Upper lobe of left lung (tissue), 6 donors: ENCODE measurements at places on chromosomes 12 and 14.

DNA sequence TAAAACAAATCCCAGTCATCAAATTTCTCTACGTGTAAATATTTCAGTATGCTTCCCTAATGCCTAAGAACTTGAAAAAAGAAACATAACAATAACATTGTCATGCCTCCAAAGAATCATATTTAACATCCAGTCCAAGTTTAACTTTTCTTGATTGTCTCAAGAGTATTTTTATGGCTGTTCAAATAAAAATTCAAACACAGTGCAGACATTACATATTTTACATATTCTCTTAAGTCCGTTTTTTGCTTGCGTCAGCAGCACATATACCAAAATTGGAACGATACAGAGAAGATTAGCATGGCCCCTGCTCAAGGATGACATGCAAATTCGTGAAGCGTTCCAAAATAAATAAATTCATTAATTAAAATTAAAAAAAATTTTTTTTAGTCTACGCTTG, 23.3 kb upstream of the EEA1 start:
- no peak for DNase-seq

- DNase-seq, result no peak
These were observed 46.3 kb downstream of the ADGRD1 start for GRCh38 chr12:131000000-131000486.

DNA sequence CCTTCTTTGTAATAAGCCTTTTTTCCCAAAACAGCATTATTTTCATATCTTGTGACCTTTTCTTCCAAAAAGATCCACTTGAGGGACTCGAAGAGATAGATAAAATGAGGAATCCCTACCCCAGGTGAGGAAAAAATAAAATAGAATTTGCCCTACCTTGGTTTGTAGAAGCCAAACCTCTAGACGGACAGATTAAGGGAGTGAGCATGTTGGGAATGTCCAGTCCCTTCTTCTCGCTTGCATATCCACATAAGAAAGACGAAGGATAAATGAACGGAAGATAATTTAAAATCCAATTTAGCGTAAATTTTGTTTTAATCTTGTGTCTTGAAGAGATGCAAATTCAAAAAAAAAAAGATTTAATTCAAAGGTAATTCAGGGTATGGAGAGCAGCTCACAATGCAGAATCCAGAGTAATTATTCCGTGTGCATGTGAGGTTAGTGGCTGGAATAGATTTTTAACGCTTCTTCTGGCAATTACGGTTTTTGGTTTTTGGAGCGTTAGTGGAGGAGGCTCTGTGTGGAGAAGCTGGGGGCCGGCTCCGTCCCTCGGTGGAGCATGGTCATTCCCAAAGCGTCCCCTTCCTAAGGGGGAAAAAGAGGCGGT, 1.5 kb downstream of the GRIN2B start:
- DNase-seq, result no peak

- DNase-seq, result no peak
These were observed 138.7 kb downstream of the MED13L start for GRCh38 chr12:116138781-116139180.

DNA sequence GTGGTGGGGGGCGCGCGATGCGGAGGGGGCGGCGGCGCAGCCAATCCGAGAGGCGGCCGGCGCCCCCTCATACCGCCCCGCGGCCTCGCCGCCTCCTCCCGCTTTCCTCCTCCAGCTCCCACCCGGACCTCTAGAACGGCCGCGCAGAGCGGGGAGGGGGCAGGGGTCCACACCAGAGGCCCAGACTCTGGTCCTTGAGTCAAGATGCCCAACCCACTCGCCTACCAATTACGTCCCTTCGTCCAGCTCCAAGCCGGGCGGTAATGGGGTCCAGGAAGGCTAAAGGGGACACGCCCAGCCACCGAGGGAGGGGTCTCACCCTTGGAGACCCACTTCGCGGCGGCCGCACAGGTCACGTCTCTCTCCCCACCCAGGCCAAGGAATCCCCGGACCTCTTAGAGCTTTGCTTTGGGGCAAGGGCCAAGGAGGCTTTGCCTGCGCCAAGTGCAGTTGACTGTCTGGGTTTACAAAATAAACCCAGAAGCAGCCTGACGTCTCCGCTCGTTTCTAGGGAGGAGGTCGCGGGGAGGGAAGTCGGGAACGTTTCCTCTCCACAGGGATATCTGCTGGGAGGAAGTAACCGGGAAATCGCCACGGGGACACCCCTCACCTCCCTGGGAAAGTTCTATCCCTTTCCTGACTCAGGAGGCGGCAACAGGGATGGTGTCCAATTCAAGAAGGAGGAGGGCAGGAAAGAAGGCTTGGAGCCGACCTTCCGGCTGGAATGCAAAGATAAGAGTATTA, 394 bp upstream of the AMIGO2 start:
- peak; percentile 52 for DNase-seq

DNA sequence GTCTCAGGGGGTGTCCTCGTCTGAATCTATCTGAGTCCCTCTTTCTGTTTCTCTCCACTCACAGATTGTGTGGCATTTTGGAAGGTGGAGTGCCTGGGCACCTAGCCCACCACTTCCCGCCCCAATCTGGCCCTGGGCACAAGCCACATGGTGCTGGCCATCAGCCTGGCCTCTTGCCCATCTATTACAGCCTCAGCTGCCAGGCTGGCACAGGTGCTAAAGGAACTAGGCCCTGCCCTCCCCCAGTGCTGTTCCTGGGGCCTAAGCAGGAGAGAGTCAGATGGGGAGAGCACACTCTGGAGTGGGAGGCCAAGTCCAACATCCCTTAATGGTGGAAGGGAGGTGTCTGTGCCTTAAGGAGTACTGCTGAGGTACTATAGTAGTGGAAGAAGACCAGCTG, 8.3 kb upstream of the CALCOCO1 start:
- DNase-seq, result no peak

DNA sequence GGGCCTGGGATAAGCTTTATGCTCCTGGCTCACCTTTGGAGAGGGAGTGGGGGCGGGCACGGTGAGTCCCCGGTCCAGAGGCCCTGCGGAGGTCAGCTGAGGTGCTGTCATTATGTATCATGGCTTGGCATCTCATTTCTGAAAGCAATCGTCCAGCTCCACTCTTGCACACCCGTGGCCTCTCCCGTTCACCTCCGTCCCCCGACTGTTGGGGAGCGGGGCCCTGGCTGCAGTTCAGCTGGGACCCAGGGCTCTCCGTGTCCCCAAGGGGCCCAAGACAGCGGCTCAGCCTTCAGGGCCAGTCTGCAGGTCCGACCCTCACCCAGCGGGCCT, 10.6 kb downstream of the BMP4 start:
- DNase-seq, result peak; percentile 61

DNA sequence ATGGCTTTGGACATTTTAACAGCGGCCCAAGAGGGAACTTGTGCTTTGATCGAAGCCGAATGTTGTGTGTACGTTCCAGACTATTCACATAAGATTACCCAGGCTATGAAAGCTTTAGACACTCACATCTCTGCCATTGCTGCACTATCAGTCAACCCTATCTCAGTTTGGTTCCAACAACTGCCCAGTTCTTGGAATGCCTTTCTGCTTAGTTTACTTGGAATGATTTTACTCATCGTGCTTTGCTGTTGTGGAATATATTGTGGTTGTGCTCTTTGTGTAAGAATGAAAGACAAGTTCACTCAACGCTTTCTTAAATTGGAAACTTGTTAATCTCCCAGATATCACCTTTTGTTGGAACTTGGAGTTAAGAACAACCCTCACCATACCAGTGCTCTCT, 498.2 kb downstream of the GLT1D1 start:
- no peak for DNase-seq

DNA sequence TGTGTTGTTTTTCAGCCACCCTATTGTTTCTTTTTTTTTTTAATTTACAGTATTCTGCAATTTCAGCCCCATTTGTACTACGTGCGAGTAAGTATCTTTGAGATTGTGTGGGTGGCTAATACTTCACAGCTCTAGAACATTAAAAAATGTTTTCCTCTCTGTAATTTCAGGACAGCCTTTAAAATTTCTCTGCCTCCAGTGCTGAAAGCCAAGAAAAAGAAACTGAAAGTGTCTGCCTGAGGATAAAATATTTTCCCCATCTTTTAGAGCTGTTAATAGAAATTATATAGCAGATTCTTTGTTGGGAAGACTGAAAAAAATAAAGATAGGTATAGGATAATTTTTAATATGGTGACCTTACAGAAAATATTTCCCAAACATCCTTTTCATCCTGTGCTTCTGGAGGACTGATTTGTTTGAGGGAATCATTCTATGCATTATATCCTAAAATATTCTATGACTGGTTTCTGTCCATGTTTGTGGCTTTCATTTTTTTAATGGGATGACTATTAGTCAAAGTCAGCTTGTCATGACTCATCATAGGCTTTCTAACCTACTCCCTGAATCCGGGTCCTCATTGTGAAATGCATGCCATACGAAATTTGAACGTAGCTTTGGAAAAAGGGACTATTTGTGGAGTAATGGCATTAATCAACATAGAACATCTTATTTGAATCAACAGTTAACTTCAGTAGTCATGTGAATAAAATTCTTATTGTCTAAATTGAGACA, 10.8 kb upstream of the TCTN2 start:
- DNase-seq, result no peak

DNA sequence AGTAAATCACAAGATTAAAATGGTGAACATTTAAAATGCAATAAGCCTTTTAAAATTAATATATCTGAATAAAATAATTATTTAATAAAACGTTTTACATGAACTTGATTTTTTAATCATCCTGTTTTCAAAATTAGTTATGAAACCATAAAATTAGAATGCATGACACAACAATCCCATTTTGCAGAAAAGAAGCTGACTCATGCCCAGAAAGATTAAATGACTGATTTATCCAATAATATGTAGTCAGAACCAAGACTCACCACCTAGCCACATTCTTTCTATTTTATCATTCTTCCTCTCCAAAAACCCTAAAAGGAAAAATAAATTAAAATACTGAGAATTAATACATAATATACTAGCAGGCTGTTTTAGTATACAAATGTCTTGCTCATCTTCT, 83.0 kb upstream of the LGR5 start:
- no peak for DNase-seq

DNA sequence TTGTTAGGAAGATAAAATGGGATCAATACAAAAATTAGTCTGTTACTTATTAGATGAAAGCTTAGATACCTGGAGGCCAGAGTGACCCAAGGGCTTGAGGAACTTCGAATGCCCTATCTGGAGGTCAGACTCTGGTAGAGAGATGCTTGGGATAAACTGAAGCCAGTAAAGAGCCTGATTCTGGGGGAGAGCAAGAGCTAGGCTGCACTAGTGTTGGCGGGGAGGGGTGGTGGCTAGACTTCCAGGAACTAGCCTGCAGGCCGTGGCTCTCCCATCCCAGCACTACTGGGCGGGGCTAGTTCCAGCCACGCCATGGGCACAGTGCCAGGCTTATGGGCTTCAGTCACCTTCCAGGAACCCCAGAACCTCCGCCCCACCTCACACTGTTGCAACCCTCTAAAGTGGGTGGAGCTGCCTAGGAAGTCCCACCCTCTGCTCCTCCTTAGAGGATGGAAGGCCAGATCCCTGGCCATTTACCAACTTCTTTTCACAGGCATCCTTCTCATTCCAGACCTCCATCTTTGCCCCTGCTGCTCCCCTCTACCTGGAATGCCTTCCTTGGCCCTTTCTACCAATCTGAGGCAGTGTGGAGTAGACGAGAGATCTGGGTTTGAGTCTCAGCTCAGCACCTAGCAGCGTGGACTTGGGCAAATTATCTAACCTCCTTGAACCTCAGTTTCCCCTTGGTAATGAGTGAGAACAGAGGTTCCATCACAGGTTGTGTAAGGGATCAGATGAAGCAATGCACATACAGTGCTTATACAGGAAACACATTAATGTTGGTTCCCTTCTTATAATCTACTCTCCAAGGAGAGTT, 6.3 kb upstream of the NFE2 start:
- DNase-seq, result peak; percentile 99

GRCh38 chr12:87728931-87729593, 300.1 kb downstream of the C12orf50 start:
- no peak for DNase-seq

GRCh38 chr14:58914279-58914855, 274.1 kb upstream of the DAAM1 start:
- no peak for DNase-seq

DNA sequence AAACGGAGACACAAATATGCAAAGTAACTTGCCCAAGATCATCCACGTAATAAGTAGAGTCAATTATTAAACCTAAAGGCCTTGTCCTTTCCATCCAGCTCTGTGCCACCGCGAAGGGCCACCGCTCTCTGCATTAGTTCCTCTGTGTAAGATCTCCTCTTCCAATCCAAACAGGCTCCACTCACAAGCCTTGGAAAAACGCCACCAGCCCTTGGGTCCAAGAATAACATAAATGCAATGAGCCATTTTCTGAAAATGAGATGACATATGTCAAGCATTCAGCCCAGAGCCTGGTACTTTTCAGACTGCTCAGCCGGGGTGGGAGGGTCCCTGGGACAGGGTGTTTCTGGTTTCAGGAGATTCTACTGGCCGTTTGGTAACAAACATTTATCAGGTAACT, 30.0 kb downstream of the DGLUCY start:
- no peak for DNase-seq

DNA sequence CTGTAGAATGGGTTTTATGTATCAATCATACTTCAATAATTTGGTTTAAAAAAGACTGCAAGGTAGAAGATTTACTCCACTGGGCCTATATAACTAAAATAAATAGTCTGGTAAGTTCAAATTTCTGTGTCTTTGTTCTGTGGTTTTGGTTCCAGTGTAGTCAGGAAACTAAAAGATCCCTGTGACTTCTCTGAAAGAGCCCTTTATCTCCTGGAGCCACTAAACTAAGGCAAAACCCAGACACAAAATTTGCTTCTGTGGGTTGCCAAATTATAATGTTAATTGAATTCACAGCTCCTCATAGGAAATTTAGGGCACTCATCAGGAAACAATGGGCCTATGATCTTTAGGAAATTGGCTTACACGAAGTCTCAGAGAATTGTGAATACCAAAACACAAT, 1038.4 kb downstream of the GALC start:
- DNase-seq, result no peak

GRCh38 chr14:100670017-100670752, 56.5 kb upstream of the DLK1 start:
- no peak for DNase-seq

- DNase-seq, result no peak
These were observed 81.9 kb upstream of the GTF2A1 start for GRCh38 chr14:81302638-81303037.

DNA sequence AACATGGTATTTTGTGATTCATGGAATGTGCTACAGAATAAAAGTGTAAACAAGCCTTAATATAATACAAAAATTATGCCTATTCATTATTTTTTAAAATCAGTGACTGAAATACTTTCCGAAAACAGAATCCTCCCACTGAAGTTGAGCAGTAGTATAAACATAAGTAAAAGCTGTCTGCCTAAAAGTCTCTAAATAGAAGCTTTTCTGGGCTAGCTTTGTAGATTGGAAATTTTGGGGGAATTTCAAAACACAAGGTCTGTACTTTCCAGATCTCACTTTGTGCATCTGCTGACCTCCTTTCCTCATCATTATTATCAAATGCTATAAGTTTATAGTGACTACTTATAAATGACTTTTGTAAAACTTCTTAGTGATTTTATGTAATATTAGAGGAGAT, 80.4 kb upstream of the TRHDE start:
- DNase-seq, result no peak

GRCh38 chr14:82239223-82239622, 705.6 kb upstream of the SEL1L start:
- DNase-seq, result no peak

GRCh38 chr12:67624355-67624754, 24.2 kb upstream of the DYRK2 start:
- DNase-seq, result no peak

- DNase-seq, result peak; percentile 37
These were observed 11.1 kb upstream of the PSEN1 start for GRCh38 chr14:73125169-73125588.
